Endothelial cell of umbilical vein (primary cell): ENCODE measurements at places on chromosomes 11 and 22. TPM values are rescaled to one million over a fixed set of nuclear protein-coding genes. Genes with fewer than 3 reads are reported as not detected.

- H3K4me1 ChIP-seq: peaks cover 5% of the 10 kb centered on the region
- no peak overlapping the region for H3K4me3 ChIP-seq
- no peaks in the 10 kb centered on the region for H3K27me3 ChIP-seq
- H3K36me3 ChIP-seq: no peaks in the 10 kb centered on the region
Measured at GRCh38 chr11:122637541-122637940, 18.0 kb upstream of the UBASH3B start.

DNA sequence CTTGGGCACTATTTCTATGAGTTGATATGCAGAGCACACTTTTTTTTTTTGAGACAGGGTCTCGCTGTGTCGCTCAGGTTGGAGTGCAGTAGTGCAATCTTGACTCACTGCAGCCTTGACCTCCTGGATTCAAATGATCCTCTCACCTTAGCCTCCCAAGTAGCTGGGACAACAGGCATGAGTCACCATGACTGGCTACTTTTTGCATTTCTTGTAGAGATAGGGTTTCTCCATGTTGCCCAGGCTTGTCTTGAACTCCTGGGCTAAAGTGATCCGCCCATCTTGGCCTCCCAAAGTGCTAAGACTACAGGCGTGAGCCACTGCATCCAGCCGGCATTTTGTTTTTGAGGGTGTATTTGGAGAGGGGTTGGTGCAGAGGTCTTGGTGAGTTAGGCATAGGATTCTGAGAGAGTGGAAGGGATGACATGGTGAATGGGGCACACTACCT is 29.9 kb upstream of the MTCH2 start:
- H3K27me3 ChIP-seq: no peaks in the 10 kb centered on the region
- H3K36me3 ChIP-seq: no peaks in the 10 kb centered on the region
- no peak overlapping the region for H3K4me3 ChIP-seq
- H3K27ac ChIP-seq: no peak overlapping the region

DNA sequence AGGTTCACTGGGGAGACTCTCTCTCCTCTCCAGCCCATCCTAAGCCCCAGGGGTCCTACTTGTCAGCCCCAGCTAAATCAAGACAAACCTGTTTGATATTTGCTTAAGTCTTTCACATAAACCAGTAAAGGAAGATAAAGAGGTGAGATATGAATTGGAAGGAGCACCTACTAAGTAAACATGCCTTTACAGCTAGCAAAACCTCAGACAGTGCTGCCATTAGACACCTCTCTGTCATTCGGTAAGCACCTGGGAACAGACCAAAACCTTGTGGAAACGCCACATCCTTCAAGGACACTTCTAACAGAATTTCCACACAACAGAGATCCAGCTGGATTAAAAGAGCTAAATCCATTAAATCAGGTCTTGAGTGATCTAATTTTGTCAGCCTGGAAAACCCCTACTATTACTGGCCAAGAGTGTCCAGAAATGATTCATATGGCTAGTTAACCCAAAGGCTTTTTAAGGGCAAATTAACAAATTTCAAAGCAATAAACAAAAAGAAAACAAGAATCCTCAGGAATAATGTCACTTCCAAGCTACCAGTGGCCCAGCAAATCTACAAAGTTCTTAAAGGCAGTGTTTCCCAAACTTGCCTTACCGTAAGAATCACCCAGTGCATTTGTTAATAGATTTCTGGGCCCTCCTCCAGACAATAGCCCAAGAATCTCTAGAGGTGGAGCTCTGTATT is 2.4 kb downstream of the VPS37C start:
- H3K36me3 ChIP-seq: no peaks in the 10 kb centered on the region
- no peaks in the 10 kb centered on the region for H3K27me3 ChIP-seq
- no peak overlapping the region for H3K4me3 ChIP-seq
- H3K4me1 ChIP-seq: peaks cover 31% of the 10 kb centered on the region
- DNase-seq: peak; percentile 75

DNA sequence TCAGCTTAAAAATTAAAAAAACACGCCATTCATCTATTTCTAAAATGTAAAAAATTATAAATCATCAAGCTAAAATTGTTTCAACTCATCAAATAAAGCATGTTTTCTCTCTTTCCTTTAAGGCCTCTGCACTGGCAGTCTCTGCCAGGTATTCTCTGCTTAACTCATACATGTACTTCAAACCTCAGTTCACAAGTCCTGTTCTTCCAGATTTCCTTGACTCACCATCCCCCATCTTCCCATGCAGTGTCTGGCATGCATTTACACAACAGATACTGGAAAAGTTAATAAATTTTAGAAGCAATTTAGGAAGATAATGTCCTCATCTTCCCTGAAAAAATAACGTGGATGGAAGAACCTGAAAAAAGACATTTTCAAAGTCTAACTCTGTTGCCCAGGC is 32.5 kb downstream of the CSTF3 start:
- no peak overlapping the region for H3K4me3 ChIP-seq
- H3K4me1 ChIP-seq: no peaks in the 10 kb centered on the region
- H3K27me3 ChIP-seq: no peaks in the 10 kb centered on the region
- H3K27ac ChIP-seq: no peak overlapping the region
- H3K36me3 ChIP-seq: no peaks in the 10 kb centered on the region

Gene MIAT
- total RNA-seq: 0.53 and 0.80 TPM in 2 replicates

GRCh38 chr11:15490535-15490934 is 375.8 kb downstream of the INSC start:
- no peaks in the 10 kb centered on the region for H3K36me3 ChIP-seq
- no peaks in the 10 kb centered on the region for H3K4me1 ChIP-seq
- no peak for DNase-seq
- no peak overlapping the region for H3K4me3 ChIP-seq
- no peaks in the 10 kb centered on the region for H3K27me3 ChIP-seq

Gene APOBEC3F
- total RNA-seq: 7.2 and 10.2 TPM in 2 replicates

- no peak overlapping the region for H3K27ac ChIP-seq
- no peaks in the 10 kb centered on the region for H3K36me3 ChIP-seq
- peaks cover 50% of the 10 kb centered on the region for H3K27me3 ChIP-seq
- DNase-seq: no peak
Measured at GRCh38 chr22:38454353-38455075, 485 bp downstream of the KCNJ4 start.

Gene PLAAT3
- total RNA-seq: 22.8 and 24.2 TPM in 2 replicates

DNA sequence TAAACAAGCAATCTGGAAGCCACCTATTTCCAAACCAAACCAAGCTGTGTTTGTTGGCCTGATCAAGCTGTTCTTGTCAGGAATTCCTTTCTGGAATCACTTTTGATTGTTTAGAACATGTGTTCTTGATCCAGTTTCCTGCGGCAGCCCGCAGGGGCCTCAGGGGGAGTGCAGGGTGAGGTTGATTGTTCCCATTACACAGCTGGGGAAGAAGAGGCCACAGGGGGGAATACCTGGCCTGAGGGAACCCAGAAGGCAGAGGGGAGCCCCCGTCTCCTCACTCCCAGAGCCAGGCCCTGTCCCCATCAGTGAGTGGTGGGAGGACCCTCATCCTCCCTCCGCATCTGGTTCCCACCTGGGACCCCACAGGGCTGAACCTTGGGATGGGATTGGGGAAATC is 4.2 kb downstream of the MRGPRD start:
- no peak overlapping the region for H3K27ac ChIP-seq
- no peak overlapping the region for H3K4me3 ChIP-seq
- no peak for DNase-seq
- no peaks in the 10 kb centered on the region for H3K27me3 ChIP-seq
- no peaks in the 10 kb centered on the region for H3K4me1 ChIP-seq

DNA sequence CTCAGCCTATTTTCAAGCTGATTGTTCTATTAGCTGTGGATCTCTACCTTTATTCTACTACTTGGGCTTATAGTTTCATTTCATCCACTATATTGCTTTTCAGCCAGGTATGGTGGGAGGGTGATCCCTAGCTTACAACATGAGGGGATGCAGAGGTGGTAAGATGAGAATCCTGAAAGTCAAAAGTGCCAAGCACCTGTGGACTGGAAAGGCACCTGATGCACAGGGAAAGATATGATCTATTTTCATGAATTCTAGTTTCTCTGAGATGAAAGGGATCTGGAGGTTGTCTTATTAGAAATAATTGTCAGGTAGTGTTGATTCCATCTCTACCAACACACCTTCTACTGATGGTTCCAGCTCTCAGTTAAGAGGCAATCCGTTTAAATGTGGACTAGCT is 21.6 kb upstream of the IL18BP start:
- no peak for DNase-seq
- H3K27me3 ChIP-seq: no peaks in the 10 kb centered on the region
- no peaks in the 10 kb centered on the region for H3K4me1 ChIP-seq
- H3K4me3 ChIP-seq: no peak overlapping the region

Gene EHBP1L1
- 18.8 and 19.7 TPM in 2 replicates for total RNA-seq

DNA sequence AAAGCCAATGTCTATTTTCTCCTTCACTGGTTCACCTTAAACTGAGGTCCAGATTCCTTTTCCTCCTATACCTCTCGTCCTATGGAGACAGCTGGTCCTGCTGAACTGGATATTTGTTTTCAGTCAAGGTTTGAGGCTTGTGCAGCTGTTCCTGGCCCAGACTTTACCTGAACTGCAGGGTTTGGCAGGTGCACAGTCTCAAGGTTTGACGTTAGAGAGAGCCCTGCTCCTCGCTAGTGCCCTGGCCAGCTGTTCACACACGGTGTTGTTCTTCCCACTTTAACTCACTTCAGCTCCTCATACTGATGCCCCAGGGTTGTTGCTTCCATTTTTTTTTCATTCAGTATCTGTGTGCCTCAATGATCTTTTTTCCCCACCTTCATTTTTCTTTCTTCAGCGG is 74.0 kb upstream of the TTC12 start:
- no peaks in the 10 kb centered on the region for H3K36me3 ChIP-seq
- no peaks in the 10 kb centered on the region for H3K27me3 ChIP-seq
- H3K4me1 ChIP-seq: no peaks in the 10 kb centered on the region
- no peak overlapping the region for H3K27ac ChIP-seq

- no peak overlapping the region for H3K4me3 ChIP-seq
- DNase-seq: no peak
- H3K27ac ChIP-seq: no peak overlapping the region
- H3K4me1 ChIP-seq: no peaks in the 10 kb centered on the region
- no peaks in the 10 kb centered on the region for H3K27me3 ChIP-seq
Measured at GRCh38 chr11:105324156-105324555, 184.6 kb upstream of the CARD18 start.

DNA sequence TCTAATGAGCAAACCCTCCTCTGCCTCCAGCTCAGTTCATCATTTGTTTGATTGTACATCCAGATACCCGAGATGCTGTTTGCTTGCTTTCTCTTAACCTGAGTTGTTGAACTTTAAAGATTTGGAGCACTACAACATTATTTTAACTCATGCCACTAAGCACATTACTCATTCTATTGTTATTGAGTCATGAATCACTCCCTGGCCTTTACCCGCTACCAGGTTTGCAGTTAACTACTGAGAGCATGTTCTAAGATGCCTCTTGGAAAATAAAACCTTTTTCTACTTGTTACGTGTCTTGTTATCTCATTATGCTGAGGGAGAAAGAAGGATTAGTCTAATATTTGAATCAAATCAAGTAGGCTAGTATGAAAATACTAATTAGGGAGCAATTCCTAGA is 720.6 kb upstream of the ANO5 start:
- H3K36me3 ChIP-seq: no peaks in the 10 kb centered on the region
- no peak for DNase-seq

GRCh38 chr11:12008790-12009616 is 577 bp upstream of the DKK3 start:
- DNase-seq: peak; percentile 69
- H3K4me1 ChIP-seq: peaks cover 37% of the 10 kb centered on the region
- no peaks in the 10 kb centered on the region for H3K36me3 ChIP-seq
- peaks cover 2% of the 10 kb centered on the region for H3K27me3 ChIP-seq
- H3K27ac ChIP-seq: peak overlapping the region; percentile 12
- peak overlapping the region; percentile 91 for H3K4me3 ChIP-seq

Gene MUC5B
- total RNA-seq: not detected in 2 replicates

GRCh38 chr11:69483691-69484426 is 2.4 kb downstream of the LINC01488 start:
- no peaks in the 10 kb centered on the region for H3K4me1 ChIP-seq
- H3K4me3 ChIP-seq: no peak overlapping the region
- no peak overlapping the region for H3K27ac ChIP-seq
- DNase-seq: no peak
- H3K27me3 ChIP-seq: peaks cover 2% of the 10 kb centered on the region

GRCh38 chr11:45817191-45817590 is 12.2 kb downstream of the SLC35C1 start:
- H3K4me1 ChIP-seq: no peaks in the 10 kb centered on the region
- no peak for DNase-seq
- H3K27ac ChIP-seq: no peak overlapping the region
- no peaks in the 10 kb centered on the region for H3K27me3 ChIP-seq
- no peak overlapping the region for H3K4me3 ChIP-seq
- no peaks in the 10 kb centered on the region for H3K36me3 ChIP-seq

- H3K4me3 ChIP-seq: no peak overlapping the region
- H3K4me1 ChIP-seq: no peaks in the 10 kb centered on the region
- no peaks in the 10 kb centered on the region for H3K27me3 ChIP-seq
- no peak overlapping the region for H3K27ac ChIP-seq
- no peaks in the 10 kb centered on the region for H3K36me3 ChIP-seq
Measured at GRCh38 chr11:119788911-119789560, 60.0 kb upstream of the NECTIN1 start.

GRCh38 chr22:44243761-44244160 is 63.0 kb downstream of the PARVG start:
- no peak overlapping the region for H3K4me3 ChIP-seq
- no peaks in the 10 kb centered on the region for H3K27me3 ChIP-seq
- H3K36me3 ChIP-seq: no peaks in the 10 kb centered on the region
- no peak overlapping the region for H3K27ac ChIP-seq

DNA sequence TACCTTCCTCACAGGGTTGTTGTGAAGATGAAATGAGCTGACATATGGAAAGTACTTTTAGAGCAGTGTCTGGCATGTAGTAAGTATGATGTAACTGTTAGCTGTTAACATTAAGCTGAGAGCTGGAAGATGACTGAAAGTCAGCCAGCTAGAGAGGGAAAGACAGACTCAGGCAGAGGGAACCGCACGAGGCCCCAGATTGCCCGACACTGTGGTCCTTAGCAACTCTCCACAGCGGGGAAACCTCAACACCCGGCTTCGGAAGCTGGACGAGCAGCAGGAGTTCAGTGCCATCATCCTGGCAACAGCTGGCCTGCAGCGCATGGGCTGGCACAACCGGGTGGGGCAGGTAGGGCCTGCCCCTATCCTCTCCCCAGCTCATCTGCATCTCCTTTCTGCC is 6.5 kb downstream of the HMBS start:
- no peak overlapping the region for H3K4me3 ChIP-seq
- H3K27ac ChIP-seq: no peak overlapping the region
- DNase-seq: no peak
- peaks cover 3% of the 10 kb centered on the region for H3K36me3 ChIP-seq

- H3K4me1 ChIP-seq: peaks cover 20% of the 10 kb centered on the region
- H3K27me3 ChIP-seq: no peaks in the 10 kb centered on the region
- no peak overlapping the region for H3K4me3 ChIP-seq
- no peaks in the 10 kb centered on the region for H3K36me3 ChIP-seq
Measured at GRCh38 chr11:18383388-18384156, 10.8 kb upstream of the LDHA start.

Gene USP35
- 10.3 and 12.4 TPM in 2 replicates for total RNA-seq
